AML-193 (cell line): ENCODE measurements at places on chromosomes 6 and 20.

GRCh38 chr6:166415306-166415705 lies 32.6 kb upstream of the MPC1 start:
- DNase-seq: no peak

DNA sequence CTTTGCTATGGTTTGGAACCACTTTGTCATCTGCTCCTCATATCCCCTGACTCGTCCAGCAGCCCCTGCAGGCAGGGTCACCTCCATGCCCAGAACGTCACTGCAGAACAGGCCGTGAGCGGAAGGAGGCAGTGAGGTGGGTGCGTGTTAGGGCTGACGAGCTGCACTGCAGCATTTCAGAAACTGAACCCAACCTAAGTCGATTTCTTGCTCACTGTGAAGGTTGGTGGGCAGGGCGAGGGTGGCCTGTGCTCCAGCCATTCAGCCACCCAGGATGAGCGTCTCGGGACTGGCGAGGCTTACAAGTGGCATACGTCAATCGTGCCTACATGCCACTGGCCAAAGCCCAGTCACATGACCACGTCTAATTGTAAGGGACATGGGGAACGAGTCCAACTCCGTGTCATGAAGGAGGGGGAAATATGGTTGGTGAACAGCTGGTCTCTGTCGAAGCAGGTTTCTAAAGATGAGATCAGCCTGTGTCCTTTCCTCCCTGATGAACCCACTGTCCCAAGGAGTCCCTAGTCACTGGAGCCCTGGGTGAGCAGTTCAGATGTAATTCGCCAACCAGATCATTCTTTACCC lies 289.1 kb downstream of the TAF4 start:
- DNase-seq: no peak

DNA sequence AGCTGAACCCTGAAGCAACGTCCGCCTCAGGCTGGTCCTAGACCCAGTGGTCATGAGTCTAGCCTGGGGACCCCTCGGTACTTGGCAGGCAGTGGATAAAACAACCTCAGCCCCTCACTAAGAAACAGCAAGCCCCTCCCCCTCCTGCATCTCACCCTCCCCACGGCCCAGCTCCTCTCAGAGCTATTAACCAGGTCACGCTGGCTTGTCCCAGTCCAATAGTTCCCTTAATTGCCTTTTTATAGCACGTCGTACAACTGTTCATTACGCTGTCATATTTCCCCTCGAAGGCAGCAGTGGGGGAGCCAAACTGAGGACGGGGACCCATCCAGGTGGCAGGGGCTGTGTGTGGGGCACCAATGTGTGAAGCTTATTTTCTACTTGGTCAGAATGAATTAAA lies 8.6 kb upstream of the SLC32A1 start:
- DNase-seq: no peak

GRCh38 chr6:36127462-36128016 lies 2.8 kb upstream of the MAPK13 start:
- peak; percentile 63 for DNase-seq

DNA sequence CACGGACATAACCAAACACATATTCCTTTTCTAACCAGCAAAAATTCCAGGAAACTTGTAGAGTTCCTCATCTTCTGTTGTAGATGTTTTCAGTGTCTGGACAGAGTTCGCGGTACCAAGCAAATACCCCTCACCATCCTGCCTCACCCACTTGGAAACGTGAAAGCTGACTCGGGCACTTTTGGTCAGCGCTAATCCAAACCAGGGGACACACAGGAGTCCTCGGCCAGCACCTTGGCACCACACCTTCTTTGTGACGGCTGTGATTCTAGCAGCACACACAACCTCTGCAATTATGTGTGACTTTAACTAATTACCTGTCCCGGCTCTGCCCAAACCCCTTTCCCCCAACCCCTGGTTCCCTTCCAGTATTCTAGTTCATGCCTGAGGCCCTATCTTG lies 58.1 kb downstream of the PLAGL1 start:
- no peak for DNase-seq

- DNase-seq: no peak
Measured at GRCh38 chr6:3026791-3027626, 27.3 kb downstream of the NQO2 start.

- DNase-seq: no peak
Measured at GRCh38 chr6:38039502-38039901, 220.0 kb downstream of the ZFAND3 start.

DNA sequence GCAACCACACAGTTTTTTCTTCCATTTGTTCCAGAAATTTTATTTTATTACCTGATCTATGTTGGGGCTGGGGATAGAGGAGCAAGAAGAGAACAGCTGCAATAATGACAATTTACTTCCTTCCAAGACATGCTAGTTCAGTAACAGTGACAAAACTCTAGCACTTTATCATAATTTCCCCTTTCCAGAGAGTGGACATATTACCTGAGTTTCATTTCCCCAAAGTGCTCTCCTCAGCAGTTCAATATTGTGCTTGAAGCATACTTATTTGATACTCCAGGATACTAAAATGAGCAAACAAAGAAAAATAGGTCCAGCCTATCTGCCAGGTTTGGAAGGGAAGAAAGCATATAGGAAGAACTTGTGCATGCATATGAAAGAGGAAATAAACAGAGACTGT lies 157.7 kb downstream of the ID4 start:
- DNase-seq: no peak

- DNase-seq: no peak
Measured at GRCh38 chr6:138063726-138064125, 43.5 kb downstream of the PERP start.

- no peak for DNase-seq
Measured at GRCh38 chr6:15962449-15962764, 166.5 kb upstream of the MYLIP start.

DNA sequence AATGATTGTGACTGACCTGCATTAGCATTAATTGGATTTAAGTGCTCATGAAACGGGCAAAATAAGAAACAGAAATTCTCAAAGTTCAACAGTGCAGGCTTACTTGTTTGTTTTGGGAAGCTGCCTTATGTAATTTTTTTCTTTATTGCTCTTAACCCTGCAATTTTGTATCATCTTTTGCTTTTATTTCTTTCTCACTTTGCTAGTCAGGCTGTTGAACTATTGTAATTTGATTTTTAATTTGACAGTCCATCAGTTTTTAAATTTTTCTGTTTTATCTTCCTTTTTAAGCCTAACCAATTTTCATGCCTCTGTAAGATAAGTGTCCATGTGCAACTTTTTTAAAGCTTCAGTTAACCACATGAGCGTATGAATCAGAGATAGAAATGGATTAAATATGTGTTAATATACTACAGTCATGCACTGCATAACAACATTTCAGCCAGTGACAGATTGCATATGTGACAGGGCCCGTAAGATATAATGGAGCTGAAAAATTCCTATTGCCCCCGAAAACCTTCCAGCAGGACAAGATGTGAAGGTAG lies 44.6 kb downstream of the PEX7 start:
- no peak for DNase-seq

- no peak for DNase-seq
Measured at GRCh38 chr20:48721324-48722001, 106.3 kb downstream of the PREX1 start.

DNA sequence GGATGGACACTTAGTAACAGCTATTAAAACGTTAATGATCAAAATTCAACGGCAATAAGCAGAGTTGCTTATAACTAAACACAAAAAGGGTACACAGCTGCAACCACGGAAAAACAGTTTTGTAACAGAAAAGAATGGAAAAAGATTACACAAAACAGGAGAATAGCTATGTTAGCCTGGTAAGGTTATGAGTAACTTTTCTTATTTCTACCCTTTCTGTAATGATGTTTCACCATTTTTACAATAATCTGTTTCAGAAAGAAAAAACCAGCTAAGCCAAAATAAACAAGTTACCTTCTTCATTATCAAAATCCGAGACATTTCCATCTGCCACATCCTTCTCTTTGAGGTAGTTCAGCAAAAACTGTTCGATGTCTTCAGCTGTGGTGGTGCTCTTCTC lies 27.4 kb downstream of the TTI1 start:
- DNase-seq: no peak

DNA sequence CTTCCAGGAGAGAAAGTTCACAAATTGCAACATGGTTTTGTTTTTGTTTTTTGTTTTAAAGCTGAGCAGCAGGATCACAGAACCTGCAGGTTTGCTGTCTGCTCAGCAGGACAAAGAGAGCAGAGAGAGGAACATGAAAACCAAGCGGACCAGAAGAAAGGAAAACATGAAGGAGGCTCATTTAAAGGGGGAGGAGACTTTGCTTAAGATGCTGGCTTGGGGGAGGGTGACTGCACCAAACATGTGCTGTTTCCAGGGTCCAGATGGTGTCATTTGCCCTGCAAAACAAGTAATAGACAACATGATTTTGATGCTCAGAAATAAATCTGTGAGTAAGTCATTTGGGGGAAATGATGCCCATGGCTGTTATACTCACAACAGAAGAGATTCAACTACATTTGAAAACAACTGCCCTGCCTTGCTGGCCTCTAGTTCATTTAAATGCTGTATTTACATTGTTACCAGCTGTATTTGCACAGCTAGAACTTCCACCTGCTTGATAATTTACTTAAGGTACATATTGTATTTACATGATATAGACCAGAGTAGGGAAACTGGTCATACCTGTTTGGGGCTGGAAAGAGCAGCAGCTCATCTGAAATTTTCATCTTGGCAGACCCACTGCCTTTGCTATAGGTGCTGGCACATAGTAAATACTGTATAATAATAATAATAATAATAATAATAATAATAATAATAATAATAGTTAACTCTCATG lies 32.2 kb upstream of the CHD6 start:
- no peak for DNase-seq

DNA sequence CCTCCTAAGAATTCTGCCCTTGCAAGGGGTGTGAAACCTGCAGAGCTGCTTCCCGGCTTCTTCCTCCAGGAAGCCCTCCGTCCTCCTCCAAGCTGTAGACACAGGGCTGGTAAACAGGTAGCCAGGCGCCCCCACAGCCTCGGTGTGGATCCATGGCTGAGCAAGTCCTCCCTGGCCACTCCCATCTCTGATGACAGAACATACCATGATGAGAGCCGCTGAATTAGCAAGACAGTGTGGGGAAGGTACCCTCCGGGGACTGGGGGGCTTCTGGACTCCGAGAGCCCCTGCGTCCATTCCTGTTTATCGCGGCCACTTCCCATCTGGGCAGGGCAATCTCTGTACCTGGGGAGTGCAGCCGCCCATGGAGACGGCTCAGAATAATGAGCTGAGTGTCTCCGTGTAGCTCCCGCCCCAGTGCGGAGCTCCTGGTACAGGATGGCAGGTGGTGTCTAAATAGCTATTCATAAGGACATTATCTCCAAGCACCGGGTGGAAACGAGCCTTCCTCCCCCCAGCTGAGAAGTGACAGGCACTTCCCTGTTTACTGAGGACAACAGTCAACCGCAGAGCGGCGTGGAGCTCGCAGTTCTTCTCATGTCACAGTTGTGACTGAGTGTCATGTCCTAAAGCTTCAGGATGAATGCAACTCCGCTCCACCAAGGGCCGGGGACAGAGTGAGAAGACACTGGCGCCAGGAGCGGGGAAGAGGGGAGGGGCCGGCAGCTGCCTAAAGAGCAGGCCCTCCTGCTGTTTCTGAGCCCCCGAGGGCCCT lies 22.7 kb upstream of the NTSR1 start:
- peak; percentile 83 for DNase-seq

GRCh38 chr6:134174672-134175531 lies 122.5 kb upstream of the SLC2A12 start:
- peak; percentile 83 for DNase-seq

DNA sequence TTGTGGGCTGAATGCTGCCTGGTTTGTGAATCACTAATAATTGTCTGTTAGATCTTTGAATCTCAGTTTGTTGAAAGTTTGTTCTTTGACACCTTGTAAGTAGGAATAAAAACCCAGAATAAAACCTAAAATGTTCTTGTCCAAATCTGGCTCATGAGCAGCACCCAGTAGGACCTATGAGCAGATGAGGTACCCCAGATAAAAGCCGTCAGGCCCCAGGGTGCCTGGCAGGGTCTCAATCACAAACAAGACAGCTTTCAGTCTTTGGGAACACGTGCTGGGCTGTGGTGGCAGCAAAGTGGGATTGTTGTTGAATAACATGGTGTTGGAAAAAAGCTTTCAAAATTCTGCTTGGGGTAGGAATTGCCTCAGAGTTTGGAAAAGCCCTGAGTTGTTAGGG lies 52.1 kb upstream of the ECI2 start:
- no peak for DNase-seq

- no peak for DNase-seq
Measured at GRCh38 chr6:117168296-117169063, 96.9 kb upstream of the VGLL2 start.

DNA sequence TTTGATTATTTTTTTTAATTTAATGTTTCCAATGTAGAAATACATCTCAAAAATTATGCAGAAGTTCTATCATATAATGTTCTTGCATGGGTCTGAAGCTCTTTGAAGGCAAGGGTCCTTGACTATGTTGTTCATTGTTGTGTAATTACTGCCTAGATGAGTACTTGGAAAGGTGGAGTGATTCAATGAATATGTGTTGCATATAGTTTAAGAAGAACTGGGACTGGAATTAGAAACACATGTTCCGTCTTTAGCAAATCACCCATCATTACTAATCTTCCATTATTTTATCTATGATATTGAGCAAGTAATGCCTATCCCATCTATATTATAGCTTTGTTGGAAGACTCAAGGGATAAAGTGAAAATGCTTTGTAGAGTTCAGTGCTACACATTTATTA lies 147.3 kb downstream of the LAMA2 start:
- no peak for DNase-seq

DNA sequence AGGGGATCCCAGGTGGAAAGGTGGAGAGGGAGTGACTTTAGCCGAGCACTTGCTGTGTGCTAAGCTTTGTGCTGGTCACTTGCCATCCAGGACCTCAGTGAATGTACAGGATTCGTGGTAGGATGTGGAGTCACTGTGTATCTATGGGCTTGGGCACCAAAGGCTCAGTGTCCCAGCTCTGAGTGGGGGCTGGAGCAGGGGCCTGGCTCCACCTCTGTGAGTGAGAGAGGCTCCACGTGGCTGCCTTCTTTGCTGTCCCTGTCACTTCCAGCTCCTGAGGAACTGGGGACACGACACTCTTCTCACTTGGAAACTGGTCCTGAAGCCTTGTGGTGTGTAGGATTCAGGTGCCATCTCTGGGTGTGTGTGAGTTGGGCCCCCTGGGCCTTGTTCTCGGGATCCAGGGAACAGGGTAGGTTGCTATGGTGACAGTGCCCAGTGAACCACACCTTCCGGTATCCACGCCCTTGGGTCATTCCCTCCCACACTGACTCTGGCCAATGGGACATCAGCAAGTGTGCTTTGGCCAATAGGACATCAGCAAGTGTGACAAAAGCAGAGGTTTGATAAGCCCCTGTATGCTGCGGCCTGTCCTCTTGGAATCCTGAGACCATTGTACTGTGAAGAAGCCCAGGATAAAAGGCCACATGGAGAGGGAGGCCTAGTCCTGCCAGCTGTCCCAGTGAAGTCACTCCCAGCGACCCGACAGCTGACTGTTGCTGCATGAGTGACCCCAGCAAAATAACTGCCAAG lies 87.7 kb downstream of the CDH22 start:
- no peak for DNase-seq

DNA sequence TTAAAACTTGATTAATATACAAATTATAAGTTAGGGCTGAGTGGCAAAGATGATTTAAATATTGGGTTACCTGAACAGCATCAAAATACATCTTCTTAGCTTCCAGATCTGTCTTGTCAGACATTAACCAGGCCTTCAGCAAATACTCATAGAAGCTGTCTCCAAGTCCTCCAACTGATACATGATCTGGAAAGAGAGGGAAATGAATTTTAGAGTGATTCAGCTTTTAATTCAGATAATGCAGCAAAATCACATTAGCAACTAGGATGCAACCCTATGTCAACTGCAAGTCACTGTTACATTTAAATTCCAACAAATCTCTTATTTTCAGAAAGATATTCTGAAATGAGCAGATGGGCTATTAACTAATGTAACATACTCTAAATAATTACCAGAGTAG lies 115.2 kb upstream of the FAM184A start:
- no peak for DNase-seq
